ENCODE measurements at places on chromosomes 1 and 21.

DNA sequence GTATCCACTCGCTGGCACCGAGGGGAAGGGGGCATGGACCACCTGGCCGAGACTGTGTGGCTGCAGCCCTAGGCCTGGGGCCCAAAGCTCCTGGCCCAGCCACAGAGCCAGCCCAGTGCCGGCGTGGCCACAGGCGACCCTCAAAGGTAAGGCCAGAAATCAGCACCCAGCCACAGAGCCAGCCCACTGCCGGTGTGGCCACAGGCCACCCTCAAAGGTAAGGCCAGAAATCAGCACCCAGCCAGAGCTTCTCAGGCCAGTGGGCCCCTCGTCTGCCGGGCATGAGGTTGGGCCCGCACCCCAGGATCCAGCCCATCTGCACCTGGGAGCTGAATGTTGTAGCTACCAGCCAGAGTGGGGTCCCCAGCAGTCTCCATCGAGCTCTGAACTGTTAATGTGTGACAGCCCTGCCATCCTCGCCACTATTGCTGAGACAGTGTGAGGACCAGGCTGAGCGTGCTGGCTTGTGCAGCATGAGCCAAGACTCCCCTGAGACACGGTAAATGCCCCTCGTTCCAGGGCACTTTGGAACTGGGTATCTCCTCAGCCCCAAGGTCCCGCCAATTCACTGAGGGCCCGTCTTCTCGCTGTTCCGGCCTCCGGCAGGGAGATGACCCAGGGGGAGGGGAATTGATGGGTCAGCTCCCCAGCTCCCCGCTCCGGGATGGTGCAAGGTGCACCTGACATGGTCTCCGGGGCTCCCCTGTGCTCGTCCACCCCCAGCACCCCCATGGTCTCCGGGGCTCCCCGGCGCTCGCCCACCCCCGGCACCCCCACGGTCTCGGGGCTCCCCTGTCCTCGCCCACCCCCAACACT lies 4.7 kb upstream of the FTCD start:
- DNase-seq: no peak

- DNase-seq: no peak
These were observed 45.2 kb downstream of the NENF start for GRCh38 chr1:212477680-212478466.

DNA sequence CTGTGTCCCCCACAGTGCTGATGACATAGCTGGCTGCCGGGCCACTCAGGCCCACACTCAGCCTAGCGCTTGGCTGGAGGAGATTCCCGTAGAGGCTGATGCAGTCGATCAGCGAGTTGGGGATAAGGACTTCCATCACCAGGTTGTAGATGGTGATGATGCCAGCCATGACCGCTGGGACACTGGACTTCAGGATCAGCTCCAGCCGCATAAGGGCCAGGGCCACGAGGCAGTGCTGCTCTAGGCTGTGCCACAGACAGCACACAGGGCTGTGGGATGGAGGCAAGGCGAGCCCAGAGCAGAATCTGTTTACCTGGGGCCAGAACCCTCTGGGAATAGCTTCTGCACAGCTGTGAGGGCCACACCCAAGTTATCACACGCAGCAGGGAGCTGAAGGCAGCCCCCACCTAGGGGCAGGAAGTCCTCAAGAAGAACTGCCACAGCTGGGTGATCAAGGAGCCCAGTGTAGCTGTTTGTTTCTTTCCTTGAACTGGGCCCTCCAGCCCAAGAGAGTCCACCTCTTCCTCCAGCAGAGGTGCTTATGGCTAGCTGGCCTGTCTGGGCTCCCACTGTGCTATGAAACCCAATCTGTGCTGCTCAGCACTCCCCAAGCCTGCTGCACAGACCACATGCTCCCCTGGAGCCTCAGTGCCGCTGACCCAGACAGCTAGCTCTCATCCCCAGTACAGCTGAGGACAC lies 6.2 kb downstream of the SLC2A1 start:
- no peak for DNase-seq

DNA sequence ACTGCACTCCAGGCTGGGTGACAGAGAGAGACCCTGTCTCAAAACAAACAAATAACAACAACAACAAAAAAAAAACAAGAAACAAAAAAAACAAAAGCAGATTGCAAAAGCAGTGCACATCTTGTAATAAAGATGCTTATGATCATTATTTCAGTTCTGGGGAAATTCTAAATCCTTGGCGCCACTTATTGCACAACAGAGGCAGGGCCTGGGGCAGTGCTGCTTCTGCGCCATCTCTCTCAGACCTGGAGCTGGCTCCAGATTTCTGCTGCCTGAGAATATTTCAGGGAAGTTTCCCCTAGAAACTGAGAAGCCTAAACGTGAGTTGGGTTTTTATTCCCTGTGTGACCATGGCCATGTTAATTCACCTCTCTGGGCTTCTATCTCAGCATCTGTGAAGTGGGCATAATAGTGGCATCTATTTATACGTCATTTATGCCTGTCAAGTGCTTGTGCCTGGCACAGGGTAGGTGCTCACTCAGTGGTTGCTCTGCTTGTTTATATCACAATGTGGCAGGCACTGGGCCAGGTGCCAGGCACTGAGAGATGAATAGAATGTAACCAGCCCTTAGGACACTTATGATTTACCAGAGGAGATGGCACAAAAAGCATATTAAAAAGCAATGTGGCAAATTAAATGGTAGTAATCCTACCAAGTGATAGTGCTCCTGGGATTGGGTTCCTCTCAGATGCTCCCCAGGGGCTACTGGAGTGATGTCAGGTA lies 67.9 kb downstream of the MDM4 start:
- DNase-seq: no peak

DNA sequence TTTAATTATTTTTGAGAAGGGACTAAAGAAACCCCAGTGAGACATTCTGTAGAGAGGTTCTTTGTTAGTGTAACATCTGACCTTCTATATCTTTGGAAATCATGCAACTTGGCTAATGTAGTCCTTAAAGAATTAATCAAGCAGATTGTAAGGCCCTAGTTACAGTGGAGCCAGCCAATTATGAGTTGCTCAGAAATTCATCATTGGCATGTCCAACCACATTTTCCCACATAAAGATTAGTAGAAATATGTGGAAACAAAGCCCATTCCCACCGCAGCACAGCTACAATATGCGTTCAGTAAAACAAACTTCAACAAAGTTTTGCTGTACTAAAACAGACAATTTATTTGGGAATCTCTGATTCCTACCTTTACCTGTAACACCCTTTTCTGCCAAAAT lies 27.8 kb downstream of the WNT2B start:
- DNase-seq: no peak

DNA sequence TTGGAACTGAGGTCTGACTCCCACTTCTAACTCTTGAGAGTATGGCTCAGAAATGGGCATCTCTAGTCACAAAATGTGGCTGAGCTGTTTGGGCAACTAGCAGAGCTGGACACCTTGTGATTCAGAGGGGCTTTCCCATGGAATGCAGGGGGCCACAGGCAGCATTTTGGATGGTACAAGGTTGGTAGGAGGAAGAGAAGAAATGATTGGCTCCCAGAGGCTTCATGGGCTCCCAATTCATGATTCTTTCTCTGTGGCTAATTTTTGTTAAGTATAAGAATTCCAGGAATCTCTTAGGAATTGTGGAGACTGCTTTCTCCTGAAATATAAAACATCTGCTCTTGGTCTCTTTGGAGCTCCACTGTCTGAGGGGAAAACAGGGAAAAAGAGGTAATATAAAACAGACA lies 49.7 kb downstream of the PBX1 start:
- DNase-seq: no peak

DNA sequence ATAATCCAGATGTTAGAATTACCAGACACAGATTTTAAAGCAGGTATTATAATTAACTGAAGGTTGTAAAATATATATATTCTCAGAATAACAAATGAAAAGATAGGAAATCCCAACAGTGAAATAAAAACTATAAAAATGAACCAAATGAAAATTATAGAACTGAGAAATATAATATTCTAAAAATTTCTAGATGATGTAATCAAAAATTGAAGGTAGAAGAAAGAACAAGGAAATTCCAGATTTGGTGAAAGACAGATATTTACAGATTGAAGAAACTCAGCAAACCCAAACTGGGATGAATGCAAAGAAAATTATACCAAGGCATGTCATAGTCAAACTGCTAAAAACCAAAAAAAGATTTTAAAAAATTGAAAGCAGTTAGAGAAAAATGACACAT lies 729.4 kb downstream of the MATN1 start:
- no peak for DNase-seq

GRCh38 chr1:25615563-25616094 lies 962 bp upstream of the MAN1C1 start:
- DNase-seq: peak; percentile 41
